ENCODE measurements at places on chromosomes 7 and 10.

DNA sequence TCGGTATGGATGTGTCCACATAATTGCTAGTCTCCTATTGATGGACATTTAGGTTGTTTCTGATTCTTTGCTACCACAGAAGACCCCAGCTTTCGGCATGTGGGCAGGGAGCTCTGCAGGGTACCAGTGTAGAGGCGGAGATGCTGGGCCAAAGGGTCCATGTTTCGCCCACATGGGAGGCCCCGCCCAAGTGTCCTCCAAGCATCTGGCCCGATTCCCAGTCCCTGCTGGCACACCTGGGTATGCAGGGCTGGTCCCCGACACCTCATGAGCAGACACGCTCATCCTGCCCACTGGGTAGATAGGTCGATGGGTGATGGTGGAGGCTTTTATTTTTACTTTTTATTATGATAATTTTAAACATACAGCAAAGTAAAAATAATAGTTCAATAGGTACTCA is 19.4 kb upstream of the TBRG4 start:
- DNase-seq = no peak

DNA sequence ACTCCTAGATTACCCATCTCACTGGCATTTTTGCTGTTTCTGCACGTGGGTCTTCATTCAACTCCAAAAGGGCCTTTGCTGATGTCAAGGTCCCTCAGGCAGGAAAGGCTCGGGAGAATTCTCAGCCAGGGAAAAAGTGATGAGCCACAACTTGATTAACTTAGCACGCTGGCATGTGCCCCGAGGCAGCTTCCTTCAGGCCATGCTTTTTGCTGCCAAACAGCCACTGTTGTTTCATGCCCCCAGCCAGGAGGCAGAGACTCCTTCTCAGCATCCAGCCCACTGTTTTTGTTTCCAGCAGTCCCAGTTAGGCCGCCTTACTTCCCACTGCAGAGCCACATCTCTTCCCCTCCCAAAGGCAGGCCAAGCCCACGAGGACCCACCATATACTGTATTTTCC is 266.5 kb upstream of the YAE1 start:
- DNase-seq = no peak

DNA sequence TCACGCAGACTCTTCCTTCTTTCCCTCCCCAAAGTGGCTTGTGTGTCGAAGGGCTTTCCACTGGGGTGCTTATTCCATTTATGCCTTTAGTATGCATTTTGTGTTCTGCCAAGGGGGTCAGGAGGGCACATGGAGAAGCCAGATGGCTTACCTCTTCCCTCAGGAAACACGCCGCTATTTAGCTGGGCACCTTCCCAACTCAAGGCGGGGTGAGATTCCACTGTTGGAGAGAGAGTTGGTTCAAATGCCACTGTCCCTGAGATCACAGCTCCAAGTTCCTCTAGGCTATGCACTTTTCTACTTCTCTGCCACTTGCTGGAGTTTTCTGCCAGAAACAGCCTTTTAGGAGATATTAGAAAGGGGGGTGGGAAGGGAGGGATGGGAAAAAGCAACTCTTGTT is 1091.8 kb downstream of the LRMDA start:
- no peak for DNase-seq

- DNase-seq = peak; percentile 53
These were observed 480.3 kb upstream of the C7orf33 start for GRCh38 chr7:148110097-148110868.

GRCh38 chr10:28400681-28401080 is 97.8 kb upstream of the MPP7 start:
- no peak for DNase-seq

Measured in Caki2 (cell line).